ENCODE measurements at places on chromosomes 1 and 21.

DNA sequence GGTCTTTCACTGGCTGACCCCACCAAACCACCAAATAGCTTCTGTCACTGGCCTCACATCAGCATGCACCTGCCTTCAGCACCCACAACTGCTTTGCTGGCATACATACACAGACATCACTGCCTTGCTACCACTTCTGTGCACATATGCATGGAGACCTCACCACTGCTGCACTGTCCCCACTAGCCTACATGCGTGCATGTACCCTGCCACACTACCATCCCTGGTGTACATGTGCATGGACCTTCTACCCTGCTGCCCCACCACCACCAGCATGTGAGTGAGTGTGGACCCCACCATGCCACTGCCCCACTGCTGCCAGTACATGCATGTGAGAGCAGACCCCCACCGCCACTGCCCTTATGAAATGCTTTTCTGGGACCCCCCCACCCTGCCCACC lies 6.1 kb downstream of the CD1C start:
- no peak for DNase-seq

GRCh38 chr1:233045588-233045987 lies 95.2 kb downstream of the NTPCR start:
- no peak for DNase-seq

- DNase-seq, result no peak
Observed at GRCh38 chr1:16888860-16889816, 6.6 kb upstream of the RNU1-2 start.

- DNase-seq, result no peak
Observed at GRCh38 chr1:4797429-4797828, 143.0 kb downstream of the AJAP1 start.

DNA sequence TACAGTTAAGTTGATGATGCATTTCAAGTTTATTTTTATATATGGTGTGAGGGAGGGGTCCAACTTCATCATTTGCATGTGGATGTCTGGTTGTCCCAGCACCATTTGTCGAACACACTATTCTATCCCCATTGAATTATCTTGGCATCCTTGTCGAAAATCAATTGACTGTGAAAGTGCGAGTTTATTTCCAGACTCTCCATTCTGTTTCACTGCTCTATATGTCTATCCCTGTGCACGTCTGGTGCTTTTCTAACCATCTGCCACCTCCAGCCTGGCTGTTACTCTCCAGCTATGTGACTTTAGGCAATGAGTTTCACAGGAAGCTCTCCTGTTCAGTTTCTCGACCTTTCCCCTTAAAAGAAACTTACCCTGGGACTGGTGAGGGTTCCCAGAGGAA lies 137.1 kb upstream of the KLHDC7A start:
- DNase-seq, result no peak

GRCh38 chr1:39940253-39940652 lies 14.7 kb upstream of the MFSD2A start:
- DNase-seq, result no peak

DNA sequence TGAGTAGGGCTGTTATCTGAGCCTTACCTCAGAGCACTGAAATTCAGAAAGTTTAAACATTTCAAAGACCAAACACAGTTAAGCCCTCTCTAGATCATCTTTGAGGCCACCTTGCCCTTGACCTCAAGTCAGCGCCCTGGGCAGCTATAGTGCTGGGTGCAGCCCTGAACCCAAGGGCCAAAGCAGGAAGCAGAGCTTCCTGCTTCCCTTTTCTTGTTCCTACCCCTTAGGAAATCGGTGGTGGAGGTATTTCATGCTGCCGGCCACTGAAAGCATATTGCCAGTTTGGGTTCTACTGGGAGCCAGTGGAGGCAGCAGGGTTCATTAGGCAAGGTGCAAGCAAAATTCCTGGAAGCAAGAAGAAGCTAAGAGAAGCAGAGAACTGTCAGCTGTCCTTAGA lies 26.1 kb downstream of the CD244 start:
- DNase-seq, result no peak

GRCh38 chr21:46180079-46180722 lies 4.1 kb downstream of the SPATC1L start:
- no peak for DNase-seq

GRCh38 chr21:31476263-31477022 lies 132.4 kb upstream of the TIAM1 start:
- no peak for DNase-seq

GRCh38 chr1:68185743-68186142 lies 46.6 kb downstream of the WLS start:
- DNase-seq, result no peak

- no peak for DNase-seq
Observed at GRCh38 chr1:53465023-53465957, 6.1 kb downstream of the DMRTB1 start.

GRCh38 chr21:16069178-16070112 lies 339.7 kb downstream of the USP25 start:
- DNase-seq, result no peak

DNA sequence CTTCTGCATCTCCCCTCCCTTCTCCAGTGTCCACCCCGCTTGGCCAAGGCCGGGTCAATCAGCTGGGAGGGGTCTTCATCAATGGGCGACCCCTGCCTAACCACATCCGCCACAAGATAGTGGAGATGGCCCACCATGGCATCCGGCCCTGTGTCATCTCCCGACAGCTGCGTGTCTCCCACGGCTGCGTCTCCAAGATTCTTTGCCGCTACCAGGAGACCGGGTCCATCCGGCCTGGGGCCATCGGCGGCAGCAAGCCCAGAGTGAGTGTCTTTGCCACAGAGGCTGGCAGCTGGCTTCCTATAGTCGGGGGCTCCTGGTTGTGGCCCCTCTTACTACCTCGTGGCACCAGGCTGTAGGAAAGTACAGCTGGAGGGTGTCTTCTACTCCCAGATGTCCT lies 3.6 kb downstream of the PAX7 start:
- no peak for DNase-seq

DNA sequence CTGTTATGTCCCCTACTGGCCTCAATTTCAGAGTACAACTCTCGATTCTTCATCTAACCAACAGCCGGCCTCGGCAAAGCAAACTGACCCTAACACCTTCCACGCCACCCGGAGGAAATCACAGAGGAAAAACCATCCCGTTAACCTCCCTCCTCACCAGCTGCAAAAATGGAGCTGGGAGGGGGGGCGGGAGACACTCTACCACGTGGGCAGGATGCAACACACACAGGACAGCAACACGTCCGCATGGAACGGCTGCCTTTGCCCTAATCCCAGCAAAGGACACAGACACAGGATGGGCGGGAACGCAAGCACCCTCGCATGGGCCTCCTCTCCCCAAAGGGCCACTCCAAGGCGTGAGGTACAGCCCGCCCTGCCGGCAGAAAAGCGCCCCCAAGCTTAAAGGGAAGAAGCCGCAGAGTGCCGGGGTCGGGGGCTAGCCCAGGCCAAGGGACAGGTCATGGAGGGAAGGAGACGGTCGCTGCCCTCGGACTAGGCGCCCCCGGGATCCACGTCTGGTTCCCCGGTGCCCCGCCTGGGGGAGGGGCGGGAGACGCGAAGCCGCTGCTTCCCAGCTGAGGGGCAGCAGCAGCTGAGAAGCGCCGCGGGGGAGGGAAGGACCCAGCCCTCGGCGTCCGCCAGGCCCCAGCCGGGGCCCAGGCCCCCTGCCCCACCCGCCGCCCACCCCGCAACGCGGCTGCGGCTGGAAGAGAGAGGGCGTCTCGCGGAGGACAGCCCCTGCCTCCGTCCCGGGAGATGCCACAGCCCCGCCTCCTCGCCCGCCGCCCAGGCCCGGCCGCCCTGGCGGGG lies 590 bp downstream of the FOXJ3 start:
- DNase-seq, result peak; percentile 82

DNA sequence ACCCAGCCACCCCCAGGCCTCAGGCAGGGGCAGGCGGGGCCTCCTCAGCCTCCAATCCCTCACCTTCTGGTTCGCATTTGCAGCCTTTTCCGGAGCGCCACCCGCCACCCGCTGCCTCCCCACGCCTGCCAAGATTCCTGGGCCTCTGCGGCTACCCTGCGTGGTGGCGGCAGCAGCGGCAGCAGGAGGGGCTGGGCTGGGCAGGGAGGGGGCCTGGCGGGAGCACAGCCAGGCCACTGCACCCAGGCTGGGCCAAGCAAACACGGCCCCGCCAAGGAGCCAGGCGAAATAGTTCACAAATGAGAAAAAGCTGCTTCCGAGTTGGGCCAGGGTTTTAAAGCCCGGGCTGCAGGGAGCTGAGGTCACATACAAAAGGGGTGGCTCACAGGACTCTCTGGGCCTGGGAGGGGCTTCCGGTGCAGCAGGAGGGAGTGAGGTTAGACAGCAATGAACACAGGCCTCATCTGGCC lies 9.8 kb downstream of the COL8A2 start:
- DNase-seq, result no peak

GRCh38 chr1:169527451-169528214 lies 41.9 kb upstream of the SLC19A2 start:
- DNase-seq, result no peak

- no peak for DNase-seq
Observed at GRCh38 chr1:154845879-154846278, 24.2 kb downstream of the KCNN3 start.

DNA sequence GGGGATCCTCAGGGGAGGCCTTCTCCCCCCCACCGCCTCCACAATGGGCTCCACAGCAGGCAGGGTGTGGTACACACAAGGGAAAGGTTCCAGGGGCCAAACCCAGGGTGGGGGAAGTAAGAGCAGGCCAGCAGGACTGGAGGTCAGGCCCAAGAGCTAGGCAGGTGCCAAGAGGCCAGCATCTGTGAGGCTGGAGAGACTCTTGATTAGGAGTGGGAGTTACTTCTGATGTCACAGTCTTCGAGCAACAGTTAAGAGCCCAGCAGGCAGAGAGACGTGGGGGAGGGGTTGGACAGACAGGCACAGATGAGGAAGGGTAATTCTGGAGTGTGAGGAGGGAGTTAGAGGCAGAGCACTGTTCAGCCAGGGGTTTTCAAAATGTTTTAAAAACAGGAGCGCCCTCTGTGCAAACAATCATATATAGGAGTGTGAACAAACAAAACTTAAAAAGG lies 55.8 kb downstream of the SLC9A1 start:
- DNase-seq, result no peak

DNA sequence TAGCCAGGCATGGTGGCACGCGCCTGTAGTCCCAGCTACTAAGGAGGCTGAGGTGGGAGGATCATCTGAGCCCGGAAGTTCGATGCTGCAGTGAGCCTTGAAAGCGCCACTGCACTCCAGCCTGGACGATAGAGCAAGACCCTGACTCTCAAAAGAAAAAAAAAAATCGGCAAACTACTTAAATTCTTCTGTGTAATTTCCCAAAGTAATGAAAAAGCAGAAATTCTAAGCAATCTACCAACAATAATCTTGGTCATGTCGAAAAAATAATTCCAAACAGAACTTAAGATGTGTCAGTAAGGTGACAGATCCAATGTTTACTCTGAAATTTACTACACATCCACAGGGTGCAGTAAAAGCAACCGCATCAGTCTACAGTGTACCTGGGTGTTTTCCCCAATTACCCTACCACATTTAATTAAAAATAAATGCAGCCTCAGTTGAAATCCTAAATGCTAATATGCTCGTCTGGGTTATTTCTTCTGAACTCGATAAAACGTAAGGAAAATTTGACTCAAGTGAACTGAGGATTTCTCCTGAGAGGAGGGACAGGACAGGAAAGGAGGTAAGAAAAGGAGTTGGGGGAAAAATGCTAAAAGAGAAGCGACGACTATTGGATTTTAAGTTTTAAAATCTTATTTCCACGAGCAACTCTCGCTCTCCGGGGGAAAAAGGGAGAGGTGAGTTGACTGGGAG lies 801 bp downstream of the EPRS1 start:
- no peak for DNase-seq

- no peak for DNase-seq
Observed at GRCh38 chr1:93331412-93331811, 14.3 kb upstream of the DR1 start.

GRCh38 chr1:193104502-193104906 lies 710 bp downstream of the GLRX2 start:
- no peak for DNase-seq

DNA sequence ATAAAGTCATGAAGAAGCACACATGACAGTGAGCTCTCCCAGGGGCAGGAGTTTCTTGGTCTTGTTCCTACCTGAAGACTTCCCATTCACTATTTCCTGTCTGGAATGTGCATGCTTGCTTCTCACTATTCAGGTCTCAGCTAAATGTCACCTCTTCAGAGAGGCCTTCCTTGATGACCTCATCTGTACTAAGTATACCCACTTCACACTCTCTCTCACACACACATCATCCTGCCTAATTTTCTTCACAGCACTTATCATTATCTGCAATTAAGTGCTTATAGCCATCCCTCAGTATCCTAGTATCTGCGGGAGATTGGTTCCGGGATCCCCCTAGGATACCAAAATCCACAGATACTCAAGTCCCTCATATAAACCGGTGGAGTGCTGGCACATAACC lies 146.4 kb upstream of the IVNS1ABP start:
- DNase-seq, result no peak
